Spinal cord (tissue), 10 donors: ENCODE measurements at places on chromosomes 2 and 18.

GRCh38 chr2:58056192-58056916 is 9.7 kb downstream of the VRK2 start:
- no peak for DNase-seq

DNA sequence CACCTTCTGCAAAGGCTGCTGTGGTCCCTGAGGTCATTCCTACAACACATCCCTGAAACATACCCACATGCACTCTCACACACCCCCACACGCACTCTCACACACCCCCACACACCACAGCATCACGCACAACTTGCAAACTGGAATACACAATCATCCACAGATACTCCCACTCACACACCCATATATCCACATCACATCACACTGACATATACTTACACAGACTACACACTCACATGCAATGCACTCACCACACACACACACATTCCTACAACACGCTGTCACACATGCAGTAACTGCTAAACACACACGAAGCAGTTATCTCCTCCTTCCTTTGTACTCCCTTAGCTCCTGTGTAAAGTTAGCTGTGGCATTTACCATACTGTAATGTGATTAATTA is 57.1 kb upstream of the PKDCC start:
- no peak for DNase-seq

- DNase-seq: no peak
Measured at GRCh38 chr2:222000326-222000725, 298.5 kb downstream of the PAX3 start.

DNA sequence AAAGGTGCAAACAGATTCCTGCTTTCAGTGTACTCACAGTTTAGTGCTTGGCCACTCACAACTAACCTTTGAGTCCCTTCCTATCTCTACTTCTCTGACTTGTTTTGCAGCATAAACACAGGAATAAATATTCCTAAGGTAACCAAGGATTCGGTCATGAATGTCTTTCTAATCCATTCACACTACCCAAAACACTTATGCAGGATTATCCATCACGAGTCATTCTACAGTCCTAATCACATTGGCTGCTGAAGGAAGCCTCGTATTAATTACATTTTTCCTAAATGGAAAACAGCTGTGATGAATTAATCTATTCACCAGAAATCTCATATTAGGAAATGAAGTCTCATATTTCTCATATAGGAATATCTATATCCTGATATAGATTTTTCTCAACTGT is 16.3 kb downstream of the RDH14 start:
- DNase-seq: no peak

DNA sequence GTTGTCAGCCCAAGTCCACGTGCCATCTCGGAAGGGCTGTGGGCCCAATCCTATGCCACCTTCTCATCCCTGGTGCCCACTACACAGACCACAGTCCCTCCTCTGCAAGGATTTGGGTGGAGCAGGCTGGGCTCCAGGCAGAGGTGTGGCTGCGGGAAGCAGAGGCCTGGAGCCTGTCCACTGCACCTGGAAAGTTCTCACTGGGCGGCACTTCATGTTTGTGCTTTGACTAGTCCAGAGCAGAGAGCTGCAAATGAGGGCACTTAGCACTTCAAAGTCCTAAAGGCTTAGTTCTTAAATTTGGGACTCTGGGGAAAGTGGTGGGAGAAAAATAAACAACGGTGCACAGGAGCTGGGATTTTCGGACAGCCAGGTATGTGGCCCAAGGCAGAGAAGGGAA is 308.9 kb upstream of the POU3F3 start:
- no peak for DNase-seq

GRCh38 chr2:224556381-224556780 is 28.8 kb downstream of the CUL3 start:
- DNase-seq: no peak

GRCh38 chr18:79572093-79572780 is 107.4 kb upstream of the CTDP1 start:
- no peak for DNase-seq

GRCh38 chr2:150062416-150062815 is 425.1 kb downstream of the RND3 start:
- no peak for DNase-seq

DNA sequence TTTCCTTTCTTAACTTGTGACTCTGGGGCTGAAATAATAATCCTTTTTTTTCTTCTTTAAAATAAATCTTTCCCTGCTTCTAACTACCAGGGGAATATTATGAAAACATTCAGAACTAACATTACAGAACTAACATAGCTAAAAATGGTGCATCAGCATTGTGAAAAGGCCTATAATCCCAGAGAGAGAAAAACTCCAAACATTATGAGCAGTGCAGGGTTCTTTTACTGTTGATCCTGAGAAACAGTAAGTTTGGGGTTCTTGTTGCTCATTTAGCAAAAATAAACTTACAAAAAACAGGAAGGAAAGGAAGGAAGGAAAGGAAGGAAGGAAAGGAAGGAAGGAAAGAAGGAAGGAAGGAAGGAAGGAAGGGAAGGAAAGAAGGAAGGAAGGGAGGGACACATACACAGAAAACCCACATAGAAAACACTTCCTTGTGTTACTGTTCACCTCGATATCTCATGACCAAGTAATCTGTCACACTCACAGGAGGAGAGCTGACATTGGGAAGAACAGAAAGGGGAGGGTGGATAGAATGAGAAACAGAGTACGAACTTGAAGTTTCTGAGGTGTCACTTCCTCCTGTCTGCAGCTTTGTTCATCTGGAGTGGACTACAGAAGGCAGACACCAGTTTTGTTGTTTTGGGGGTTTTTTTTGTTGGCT is 18.4 kb upstream of the PIK3C3 start:
- no peak for DNase-seq

DNA sequence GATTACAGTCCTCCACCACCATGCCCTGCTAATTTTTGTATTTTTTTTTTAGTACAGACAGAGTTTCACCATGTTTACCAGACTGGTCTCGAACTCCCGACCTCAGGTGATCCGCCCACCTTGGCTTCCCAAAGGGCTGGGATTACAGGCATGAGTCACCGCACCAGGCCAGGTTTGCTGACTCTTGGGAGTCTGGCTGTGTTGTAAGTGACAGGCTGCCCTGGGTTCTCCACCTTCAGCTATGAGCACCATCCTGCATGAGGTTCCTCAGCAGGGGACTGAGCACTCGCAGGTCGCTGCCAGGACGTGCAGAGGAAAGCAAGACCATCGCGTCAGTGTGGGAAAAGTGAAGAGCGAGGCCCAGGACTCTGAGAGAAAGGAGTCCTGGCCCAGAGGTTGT is 112.6 kb upstream of the NDUFV2 start:
- DNase-seq: no peak

GRCh38 chr18:30381826-30382225 is 660.7 kb downstream of the DSC3 start:
- no peak for DNase-seq

DNA sequence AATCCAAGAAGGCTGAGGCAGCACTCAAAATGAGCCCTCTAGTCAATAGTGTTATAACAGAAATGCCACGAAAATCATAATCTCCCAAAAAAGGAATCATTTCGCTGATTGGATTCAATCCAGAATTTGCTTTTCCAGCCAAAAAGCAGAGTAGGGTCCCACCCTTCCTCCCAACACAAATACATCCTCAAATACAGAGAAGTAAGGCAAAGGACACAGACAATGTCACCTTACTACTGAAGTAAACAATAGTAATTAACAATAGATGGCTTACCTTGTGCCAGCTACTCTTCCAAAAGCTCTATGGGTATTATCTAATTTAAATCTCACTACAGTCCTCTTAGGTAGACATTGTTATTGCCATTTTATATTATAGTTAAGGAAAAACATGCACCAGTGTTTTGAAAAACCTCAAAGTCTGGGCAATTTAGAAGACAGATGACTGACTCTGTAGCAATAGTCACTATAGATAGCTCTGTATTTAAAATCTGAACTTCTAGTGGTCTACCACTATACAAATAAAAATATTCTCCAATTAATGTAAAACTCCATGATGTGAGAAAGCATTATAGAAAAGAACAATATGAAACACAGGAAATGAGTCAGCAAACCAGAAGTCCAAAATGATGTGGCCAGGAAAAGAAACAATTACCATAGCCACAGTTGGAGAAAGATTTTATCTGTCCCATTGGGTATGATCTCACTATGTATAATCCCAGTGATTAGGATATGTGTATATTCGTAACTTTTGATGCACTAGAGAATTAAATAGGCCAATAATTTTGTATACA is 305.0 kb upstream of the ERBB4 start:
- DNase-seq: no peak

DNA sequence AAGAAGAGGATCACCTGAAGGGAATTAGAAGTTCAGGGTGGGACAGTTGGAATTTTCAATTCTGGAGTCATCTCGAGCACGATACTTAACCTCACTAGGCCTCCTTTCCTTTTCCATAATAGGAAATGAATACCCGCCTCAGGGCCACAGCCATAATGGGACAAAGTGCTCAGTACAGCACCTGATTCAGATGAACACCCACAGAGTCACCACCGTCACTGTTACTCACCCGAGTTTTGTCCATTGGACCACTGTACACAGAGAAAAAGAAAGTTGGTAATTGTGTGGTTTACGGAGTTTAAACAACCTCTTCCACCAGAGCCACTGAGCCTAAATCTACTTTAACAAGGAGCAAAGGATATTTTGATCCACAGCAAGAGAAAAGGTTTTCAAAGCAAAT is 122.0 kb upstream of the NDUFV2 start:
- DNase-seq: no peak

DNA sequence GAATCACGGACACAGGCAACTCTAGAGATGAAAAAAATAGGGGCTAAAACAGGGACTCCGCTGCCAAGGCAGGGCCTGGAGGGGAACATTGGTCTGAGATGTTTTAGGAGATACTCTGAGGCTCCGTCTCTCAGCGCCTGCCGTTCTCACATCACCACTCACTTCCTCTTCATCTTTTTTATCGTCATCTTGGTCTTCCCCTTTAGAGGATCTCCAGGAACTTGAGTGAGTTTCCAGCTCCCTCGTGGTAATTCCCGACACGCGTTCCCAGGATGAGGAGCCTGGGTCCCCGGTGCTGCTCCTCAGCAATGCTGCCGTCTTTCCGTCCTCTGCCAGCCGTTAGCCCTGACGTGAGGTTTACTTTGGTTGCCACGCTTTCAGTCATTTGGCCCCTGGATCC is 16.1 kb downstream of the MLPH start:
- DNase-seq: no peak

DNA sequence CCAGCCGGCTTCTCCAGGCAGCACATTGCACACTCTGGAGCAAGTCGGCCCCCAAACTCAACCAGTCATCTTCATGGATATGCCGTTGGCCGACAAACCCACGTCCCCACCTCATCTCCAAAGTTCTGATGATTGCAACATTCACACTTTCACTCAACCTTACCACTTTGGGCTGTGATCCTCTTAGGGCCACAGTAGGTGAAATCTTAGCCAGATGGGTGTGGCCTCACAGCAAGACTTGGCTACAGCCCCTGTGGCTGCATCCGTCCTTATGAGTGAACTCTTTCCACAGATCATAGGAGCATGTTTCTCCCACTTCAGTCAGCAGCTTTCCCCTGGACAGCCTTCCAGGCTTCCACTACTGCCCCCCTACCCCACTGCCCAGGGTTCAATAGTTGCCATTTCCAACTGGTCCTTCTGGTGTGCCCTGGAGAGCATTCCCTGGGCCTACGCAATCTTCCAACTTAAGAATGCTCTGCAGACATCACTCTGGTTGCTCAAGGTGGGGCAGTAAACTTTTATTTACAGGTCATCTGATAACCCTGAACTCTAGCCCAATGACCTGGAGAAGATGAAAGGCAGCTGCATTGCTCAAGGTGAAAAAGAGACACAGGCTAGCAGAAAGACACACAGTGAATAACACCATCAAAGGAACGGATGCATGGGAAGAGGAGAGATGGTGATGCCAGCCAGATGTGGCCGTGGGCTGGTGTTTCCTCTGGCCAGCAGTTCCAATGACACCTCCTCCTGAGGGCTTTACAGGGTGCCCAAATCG is 34.5 kb downstream of the ARL4C start:
- DNase-seq: no peak

DNA sequence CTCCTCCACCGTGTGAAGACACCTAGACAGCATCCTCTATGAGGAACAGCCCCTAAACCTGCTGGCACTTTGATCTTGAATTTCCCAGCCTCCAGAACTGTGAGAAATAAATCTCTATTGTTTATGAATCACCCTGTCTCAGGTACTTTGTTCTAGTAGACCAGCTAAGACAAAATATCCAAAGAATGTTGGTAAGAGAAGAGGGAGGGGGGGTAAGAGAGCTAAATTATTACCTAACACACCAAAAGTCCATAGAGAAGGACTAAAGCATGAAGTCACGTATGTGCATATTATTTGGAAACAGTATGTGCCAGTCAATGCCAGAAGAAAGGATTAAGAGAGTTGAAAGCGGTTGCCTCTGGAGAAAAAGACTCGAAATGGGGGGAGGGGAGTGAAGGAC is 211.0 kb downstream of the SP3 start:
- DNase-seq: no peak

DNA sequence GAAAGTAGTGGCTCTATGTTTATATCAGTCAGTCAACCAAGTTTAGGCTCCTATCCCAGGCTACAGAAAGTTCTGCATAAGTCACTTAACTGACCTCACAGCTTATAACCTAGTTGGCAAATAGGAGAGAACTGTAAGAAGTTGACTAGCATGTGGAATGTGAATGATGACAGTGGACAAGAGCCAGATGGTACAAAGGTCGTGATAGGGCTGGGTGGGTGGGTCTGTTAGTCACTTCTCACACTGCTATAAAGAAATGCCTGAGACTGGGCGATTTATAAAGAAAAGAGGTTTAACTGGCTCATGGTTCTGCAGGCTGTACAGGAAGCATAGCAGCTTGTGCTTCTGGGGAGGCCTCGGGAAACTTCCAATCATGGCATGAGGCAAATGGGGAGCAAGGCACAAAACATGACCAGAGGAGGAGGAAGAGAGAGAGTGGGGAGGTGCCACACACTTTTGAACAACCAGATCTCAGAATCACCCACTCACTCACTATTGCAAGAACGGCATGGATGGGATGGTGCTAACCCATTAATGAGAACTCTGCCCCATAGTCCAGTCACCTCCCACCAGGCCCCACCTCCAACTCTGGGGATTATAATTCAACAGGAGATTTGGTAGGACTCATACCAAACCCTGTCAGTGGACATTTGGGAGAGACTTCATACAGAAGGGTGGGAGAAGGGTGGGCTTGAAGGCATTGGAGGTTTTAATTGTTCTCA is 68.8 kb downstream of the LTBP1 start:
- no peak for DNase-seq

DNA sequence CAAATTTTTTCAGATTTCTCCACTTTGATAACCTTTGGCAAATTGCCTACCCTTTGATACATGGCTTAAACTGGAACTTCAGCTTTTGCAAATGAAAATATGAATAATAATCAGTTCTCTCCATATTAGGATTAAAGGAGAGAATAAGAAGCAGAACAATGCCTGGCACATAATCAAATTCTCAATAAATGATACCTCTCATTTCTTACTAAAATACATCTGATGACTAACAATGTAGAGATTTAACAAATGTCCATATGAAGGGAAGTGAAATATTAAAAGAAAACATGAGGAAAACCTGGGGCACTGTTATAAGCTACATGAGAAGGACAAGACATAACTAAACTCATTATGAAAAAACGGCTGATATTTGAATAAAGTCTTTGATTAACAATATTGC is 1103.6 kb downstream of the LRP1B start:
- no peak for DNase-seq
